ENCODE measurements at places on chromosomes 4 and X. TPM values are rescaled to one million over a fixed set of nuclear protein-coding genes. Genes with fewer than 3 reads are reported as not detected.

GRCh38 chrX:43573441-43574015, 82.6 kb upstream of the MAOA start:
- H3K4me1 ChIP-seq, result no peaks in the 10 kb centered on the region
- no peaks in the 10 kb centered on the region for H3K36me3 ChIP-seq
- no peak for DNase-seq
- H3K27ac ChIP-seq, result no peak overlapping the region
- H3K27me3 ChIP-seq, result no peaks in the 10 kb centered on the region

- H3K4me1 ChIP-seq, result no peaks in the 10 kb centered on the region
- H3K36me3 ChIP-seq, result 0 out of 2 replicates have a peak, but pooled peaks cover 7% of the 10 kb centered on the region
- no peaks in the 10 kb centered on the region for H3K27me3 ChIP-seq
- no peak overlapping the region for H3K4me3 ChIP-seq
- H3K27ac ChIP-seq, result no peak overlapping the region
Measured at GRCh38 chr4:151865744-151866591, 105.2 kb upstream of the GATB start.

DNA sequence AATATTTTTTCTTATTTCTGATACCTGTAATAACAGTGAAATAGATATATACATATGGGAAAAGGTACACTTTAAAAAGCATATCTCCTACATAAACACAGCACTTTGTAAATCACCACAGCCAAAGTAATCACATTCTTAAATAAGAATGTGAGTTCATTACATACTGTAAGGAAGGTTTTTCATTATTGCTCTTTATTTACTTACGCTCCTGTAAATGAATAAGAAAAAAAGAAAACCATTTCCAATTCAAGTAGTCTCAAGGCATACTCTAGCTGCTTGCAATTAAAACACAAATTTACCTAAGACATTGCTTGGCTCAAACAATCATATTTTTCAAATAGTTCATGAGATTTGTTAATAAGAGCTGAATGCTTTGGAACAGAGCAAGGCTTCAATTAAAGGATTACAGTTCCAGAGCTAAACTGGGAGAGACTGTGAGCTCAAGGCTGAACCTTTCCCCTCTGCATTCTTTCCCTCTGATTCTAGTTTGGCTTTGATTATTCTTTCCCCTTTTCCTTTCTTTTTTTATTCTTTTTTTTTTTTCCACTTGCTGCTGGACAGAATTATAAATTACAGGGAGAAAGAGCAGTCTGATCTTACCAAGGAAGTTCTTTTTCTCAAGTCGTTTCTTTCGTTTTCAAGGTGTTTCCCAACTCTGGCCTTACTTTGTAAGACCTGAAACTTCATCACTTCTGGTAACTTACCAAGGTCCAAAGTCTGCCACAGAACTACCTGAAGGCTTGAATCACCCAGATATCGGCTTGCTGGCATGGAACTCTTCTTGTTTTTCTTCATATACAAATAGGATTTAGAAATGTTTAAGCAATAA, 278.3 kb downstream of the INPP4B start:
- H3K27ac ChIP-seq, result no peak overlapping the region
- no peaks in the 10 kb centered on the region for H3K36me3 ChIP-seq
- peaks cover 22% of the 10 kb centered on the region for H3K4me1 ChIP-seq
- H3K4me3 ChIP-seq, result no peak overlapping the region

GRCh38 chr4:139131209-139131870, 45.7 kb downstream of the ELF2 start:
- no peak overlapping the region for H3K4me3 ChIP-seq
- H3K27me3 ChIP-seq, result no peaks in the 10 kb centered on the region
- H3K36me3 ChIP-seq, result peaks cover 20% of the 10 kb centered on the region
- H3K4me1 ChIP-seq, result peaks cover 31% of the 10 kb centered on the region
- DNase-seq, result no peak

DNA sequence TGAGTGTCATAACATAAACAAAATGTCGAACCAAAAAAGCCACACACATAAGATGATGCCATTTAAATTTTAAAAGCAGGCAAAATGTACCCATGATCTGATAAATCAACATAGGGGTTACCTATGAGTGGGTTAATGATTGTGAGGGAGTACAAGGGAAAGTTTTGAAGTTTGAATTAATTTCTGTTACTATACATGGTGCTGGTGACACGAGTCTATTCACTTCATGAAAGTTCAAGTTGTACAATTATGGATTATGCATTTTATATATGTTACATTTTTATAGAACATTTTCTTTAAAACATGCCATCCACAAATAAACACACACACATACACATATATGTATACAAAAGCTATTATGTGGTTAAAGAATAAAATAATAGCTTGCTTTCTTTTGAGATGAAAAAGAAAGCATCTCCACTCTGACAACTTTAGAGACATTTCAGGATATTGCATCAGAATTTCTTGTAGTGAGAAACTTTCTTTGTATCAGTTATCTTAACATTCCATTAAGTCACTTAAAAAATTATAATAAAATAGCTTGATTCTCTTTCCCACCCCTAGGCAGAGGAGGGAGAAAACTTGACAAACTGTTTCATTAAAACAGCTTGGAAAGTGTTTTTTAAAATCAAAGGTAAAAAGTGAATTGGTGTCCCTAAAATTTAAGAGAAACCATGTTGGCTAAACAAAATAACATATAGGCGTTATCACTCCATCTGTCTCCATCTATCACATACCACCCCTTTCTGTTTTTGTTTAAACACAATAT, 891.8 kb upstream of the NDST4 start:
- H3K27ac ChIP-seq, result 0 out of 2 replicates have a peak overlapping the region, but pooled peaks have one; percentile 46
- DNase-seq, result no peak
- H3K27me3 ChIP-seq, result no peaks in the 10 kb centered on the region
- H3K4me3 ChIP-seq, result no peak overlapping the region
- H3K4me1 ChIP-seq, result no peaks in the 10 kb centered on the region

DNA sequence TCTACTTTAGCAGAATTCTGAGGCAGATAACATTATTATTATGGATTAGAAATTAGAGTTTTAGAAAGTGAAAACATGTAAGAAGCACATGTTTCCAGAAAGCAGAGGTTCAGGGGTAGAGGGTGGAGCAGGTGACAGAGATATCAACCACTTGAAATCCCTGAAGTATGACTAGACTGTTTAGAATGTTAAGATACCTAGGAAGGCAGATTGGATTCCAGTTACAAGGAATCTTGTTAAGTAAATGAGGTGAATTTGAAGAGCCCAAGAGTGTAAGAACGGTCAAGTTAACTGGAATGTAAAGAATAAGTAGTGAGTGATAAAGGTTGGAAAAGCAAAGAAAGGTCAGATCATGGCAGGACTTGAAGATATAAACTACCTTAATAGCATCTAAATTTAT, 37.6 kb downstream of the ARSJ start:
- peaks cover 20% of the 10 kb centered on the region for H3K4me1 ChIP-seq
- no peaks in the 10 kb centered on the region for H3K27me3 ChIP-seq
- H3K27ac ChIP-seq, result no peak overlapping the region
- H3K4me3 ChIP-seq, result no peak overlapping the region
- no peaks in the 10 kb centered on the region for H3K36me3 ChIP-seq

GRCh38 chrX:75327607-75328006, 53.7 kb downstream of the UPRT start:
- H3K4me1 ChIP-seq, result no peaks in the 10 kb centered on the region
- H3K36me3 ChIP-seq, result peaks cover 85% of the 10 kb centered on the region

DNA sequence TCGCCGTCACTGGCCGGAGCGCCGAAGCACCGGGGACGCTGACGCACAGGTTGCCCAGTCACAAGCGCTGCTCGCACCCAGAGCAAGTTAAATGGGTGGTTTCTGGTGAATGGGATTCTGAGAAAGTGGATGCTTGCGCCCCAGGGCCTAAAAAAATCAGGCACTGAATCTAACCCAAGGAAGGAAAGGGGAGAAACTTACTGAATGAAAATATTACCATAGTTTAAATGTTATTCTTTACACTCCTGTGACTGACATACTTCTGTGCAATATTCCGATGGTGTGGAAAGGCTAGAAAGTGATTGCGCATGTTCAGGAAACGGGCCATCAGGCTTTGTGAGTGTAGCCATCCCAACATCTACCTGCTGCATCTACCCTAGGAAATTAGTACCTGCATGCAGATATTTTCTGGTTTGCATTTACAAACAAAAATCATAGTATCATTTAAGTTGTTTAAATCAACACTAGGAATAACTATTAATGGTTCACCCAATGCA, 838 bp upstream of the ABCG2 start:
- peaks cover 3% of the 10 kb centered on the region for H3K36me3 ChIP-seq
- H3K4me3 ChIP-seq, result peak overlapping the region; percentile 75
- peaks cover 32% of the 10 kb centered on the region for H3K4me1 ChIP-seq
- peak; percentile 67 for DNase-seq

GRCh38 chrX:52341493-52341892, 27.3 kb upstream of the XAGE2 start:
- H3K36me3 ChIP-seq, result no peaks in the 10 kb centered on the region
- no peak for DNase-seq
- no peak overlapping the region for H3K27ac ChIP-seq
- H3K27me3 ChIP-seq, result no peaks in the 10 kb centered on the region

DNA sequence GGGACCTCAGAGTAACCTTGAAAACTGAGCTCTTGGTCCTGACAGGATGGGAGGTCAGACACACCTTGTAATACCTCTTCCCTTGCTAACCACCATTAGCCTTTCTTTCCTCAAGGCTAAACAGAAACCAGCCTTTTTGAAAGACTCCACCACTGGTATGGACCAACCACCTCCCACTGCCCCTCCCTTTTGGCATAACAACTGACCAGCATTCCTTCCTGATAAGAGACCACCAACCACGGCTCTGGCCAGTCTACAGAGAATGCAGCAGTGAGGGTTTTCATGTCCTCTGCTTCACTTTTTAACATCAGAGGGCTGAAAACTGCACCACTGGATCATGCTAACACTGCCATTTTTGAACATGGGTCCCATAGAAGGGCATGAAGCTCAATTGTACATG, 100.2 kb upstream of the MID1IP1 start:
- no peak overlapping the region for H3K4me3 ChIP-seq
- no peaks in the 10 kb centered on the region for H3K36me3 ChIP-seq

- DNase-seq, result no peak
- H3K36me3 ChIP-seq, result no peaks in the 10 kb centered on the region
- H3K27ac ChIP-seq, result no peak overlapping the region
- peaks cover 34% of the 10 kb centered on the region for H3K27me3 ChIP-seq
- H3K4me3 ChIP-seq, result no peak overlapping the region
- H3K4me1 ChIP-seq, result peaks cover 13% of the 10 kb centered on the region
Measured at GRCh38 chr4:121736735-121737351, 28.1 kb downstream of the SMIM43 start.

GRCh38 chr4:101850698-101851097, 60.2 kb downstream of the BANK1 start:
- H3K27ac ChIP-seq, result no peak overlapping the region
- no peaks in the 10 kb centered on the region for H3K36me3 ChIP-seq
- H3K4me3 ChIP-seq, result no peak overlapping the region
- no peaks in the 10 kb centered on the region for H3K27me3 ChIP-seq

GRCh38 chrX:154429711-154430110, 1.2 kb downstream of the ATP6AP1 start:
- no peak overlapping the region for H3K27ac ChIP-seq
- H3K4me1 ChIP-seq, result peaks cover 17% of the 10 kb centered on the region

GRCh38 chrX:21946925-21947641, 6.6 kb downstream of the SMS start:
- no peaks in the 10 kb centered on the region for H3K27me3 ChIP-seq
- peak overlapping the region; percentile 52 for H3K4me3 ChIP-seq
- H3K4me1 ChIP-seq, result peaks cover 77% of the 10 kb centered on the region
- H3K36me3 ChIP-seq, result no peaks in the 10 kb centered on the region
- peak overlapping the region; percentile 96 for H3K27ac ChIP-seq

DNA sequence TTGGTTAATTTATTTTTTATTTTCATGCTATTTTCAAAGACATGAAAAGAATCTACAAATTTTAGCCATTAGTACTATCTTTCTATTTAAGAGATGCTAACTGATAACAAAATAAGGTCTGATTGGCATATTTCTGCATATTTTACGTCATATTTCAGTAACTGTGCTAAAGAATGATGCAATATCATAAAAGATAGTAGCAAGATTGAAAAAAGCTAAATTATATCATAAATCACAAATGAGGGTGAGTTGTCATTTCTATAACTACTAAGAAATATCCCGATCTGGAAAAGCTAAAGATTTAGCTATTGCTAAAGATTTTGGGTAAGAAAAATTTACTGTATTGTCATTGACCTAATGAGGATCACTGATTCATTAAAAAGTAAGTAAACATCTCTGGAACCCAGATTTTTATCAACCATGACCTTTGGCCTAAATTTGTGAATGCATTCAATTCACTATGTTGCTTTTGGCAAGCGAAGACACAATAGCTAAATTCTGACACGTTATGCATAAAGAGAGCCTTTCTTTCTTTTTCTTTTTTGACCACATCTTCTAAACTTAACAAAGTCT, 103.6 kb downstream of the HPGD start:
- no peak overlapping the region for H3K4me3 ChIP-seq
- H3K27me3 ChIP-seq, result peaks cover 3% of the 10 kb centered on the region
- H3K27ac ChIP-seq, result no peak overlapping the region
- DNase-seq, result no peak
- H3K36me3 ChIP-seq, result peaks cover 9% of the 10 kb centered on the region

- no peak overlapping the region for H3K4me3 ChIP-seq
- no peaks in the 10 kb centered on the region for H3K36me3 ChIP-seq
- no peaks in the 10 kb centered on the region for H3K27me3 ChIP-seq
- peaks cover 39% of the 10 kb centered on the region for H3K4me1 ChIP-seq
- DNase-seq, result no peak
- H3K27ac ChIP-seq, result peak overlapping the region; percentile 52
Measured at GRCh38 chrX:110248578-110248977, 69.3 kb downstream of the AMMECR1 start.

DNA sequence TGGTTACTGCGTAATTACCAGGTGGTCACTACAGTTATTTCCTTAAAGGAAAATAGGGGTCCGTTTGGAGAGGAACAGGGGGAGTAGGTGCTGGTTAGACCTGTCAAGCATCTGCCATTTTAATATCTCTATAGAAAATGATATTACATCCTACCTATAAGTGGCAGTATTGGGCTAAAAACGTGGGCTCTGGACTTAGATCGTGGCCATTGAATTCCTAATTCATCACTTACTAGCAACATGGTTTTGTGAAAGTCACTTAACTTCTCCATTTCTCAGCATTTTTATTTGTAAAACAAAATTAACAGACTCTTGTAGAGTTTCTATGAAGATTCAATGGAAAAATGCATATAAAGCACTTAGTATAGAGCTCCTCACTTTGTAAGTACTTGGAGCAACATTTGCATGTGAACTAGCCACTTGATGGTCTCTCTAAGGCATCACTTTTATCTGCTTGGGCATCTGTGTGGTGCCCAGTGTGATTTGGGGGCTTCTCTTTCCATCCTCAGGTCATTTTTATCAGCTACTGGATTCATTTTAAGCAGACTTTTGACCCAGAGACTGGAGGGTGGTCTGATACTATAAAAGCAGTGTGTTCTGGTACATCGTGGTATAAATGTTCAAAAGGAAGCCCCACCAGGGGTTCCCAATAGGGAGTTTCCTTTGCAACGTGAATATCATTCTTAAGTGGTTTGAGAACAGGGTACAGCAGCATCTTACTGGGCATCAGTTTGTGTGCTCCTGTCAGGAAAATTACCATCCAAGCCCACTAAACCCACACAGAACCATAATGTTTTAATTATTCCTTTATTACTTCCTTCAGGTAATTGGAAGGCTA, 42.7 kb upstream of the RASSF6 start:
- H3K36me3 ChIP-seq, result 0 out of 2 replicates have a peak, but pooled peaks cover 2% of the 10 kb centered on the region
- H3K4me3 ChIP-seq, result no peak overlapping the region

GRCh38 chr4:169080981-169081380, 70.9 kb upstream of the CBR4 start:
- H3K36me3 ChIP-seq, result no peaks in the 10 kb centered on the region
- H3K4me3 ChIP-seq, result no peak overlapping the region
- H3K27ac ChIP-seq, result no peak overlapping the region
- no peaks in the 10 kb centered on the region for H3K27me3 ChIP-seq

Gene NXF2
- total RNA-seq, result not detected

Gene LRAT
- 37.7 TPM for total RNA-seq

Gene ATOH1
- 0.61 TPM for total RNA-seq

Gene ASMT
- 0.87 TPM for total RNA-seq

Gene PPARGC1A
- 1.9 TPM for total RNA-seq

Gene ARMCX1
- 27.4 TPM for total RNA-seq

Gene MAOA
- 7.6 TPM for total RNA-seq

Gene MAGEA2
- 9.2 TPM for total RNA-seq

Data from WTC11 (cell line).